Activated T-helper 2 cell treated with anti-CD3 and anti-CD28 coated beads, Interferon-gamma antibody, Interleukin-2, Interleukin-4, amounts not matched to agents 10 μg/mL and 5 μg/mL and 100 μg/mL, durations not matched to agents 14 hours and 24 hours and 36 hours (primary cell): ENCODE measurements at places on chromosomes 12 and 14. TPM values are rescaled to one million over a fixed set of nuclear protein-coding genes. Genes with fewer than 3 reads are reported as not detected.

DNA sequence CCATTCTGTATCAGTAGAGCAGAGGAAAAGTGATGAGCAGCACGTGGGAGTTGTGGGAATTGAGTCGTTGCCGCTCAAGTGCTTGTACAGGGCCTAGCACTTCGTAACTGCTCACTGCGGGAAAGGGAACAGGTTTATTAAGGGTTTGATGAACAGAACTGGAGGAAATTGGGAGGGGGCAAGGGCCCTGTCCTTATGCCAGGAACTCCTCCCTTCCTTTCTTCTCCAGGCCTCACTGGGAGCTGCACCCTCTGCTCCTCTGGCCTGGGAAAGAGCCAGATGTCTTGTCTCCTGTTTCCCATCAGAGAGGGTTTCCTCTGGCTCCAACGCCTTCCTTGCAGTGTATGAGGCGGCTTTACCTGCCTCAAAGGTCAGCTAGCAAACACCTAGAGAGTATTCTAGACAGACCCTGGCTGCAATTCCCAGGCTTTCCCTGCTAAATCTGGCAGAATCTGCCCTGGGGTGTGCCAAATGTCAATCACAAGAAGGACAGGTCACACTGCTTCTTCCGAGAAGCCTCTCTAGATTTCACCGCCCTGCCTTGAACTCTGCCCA is 78.4 kb downstream of the NTF3 start:
- no peak for DNase-seq
- no peak overlapping the region for H3K4me3 ChIP-seq
- no peaks in the 10 kb centered on the region for H3K4me1 ChIP-seq
- no peak overlapping the region for H3K27ac ChIP-seq
- no peaks in the 10 kb centered on the region for H3K36me3 ChIP-seq
- no peaks in the 10 kb centered on the region for H3K27me3 ChIP-seq

- no peaks in the 10 kb centered on the region for H3K27me3 ChIP-seq
- H3K27ac ChIP-seq: no peak overlapping the region
- no peak for DNase-seq
These were observed 138.6 kb downstream of the TPH2 start for GRCh38 chr12:72077111-72077820.

- no peaks in the 10 kb centered on the region for H3K27me3 ChIP-seq
- H3K27ac ChIP-seq: peak overlapping the region; percentile 95
- H3K4me3 ChIP-seq: peak overlapping the region; percentile 9
- peaks cover 78% of the 10 kb centered on the region for H3K4me1 ChIP-seq
These were observed 74.3 kb downstream of the SUSD6 start for GRCh38 chr14:69685716-69686115.

DNA sequence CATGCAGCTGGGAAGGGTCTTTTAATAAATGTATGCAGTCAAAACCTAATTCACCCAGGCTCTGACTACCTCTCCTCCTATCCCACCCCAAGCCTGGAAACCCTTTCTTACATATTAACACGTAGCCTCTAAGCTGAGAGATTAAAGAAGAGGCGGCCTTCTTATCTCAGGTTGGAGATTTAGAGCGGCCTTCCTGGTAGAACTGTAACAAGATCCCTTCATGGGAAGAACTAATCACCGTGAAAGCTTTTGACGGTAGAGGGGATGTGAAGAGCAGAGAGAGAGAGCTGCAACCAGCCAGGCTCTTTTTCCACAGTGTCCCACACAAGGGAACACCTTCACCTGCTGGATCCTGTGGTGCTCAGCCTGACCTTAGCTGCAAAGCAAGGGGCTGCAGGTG is 367.4 kb downstream of the MED13L start:
- no peak overlapping the region for H3K4me3 ChIP-seq
- H3K27me3 ChIP-seq: peaks cover 6% of the 10 kb centered on the region
- no peak for DNase-seq

GRCh38 chr14:27085500-27085899 is 487.7 kb upstream of the NOVA1 start:
- no peak overlapping the region for H3K27ac ChIP-seq
- no peaks in the 10 kb centered on the region for H3K36me3 ChIP-seq
- no peaks in the 10 kb centered on the region for H3K4me1 ChIP-seq
- H3K27me3 ChIP-seq: no peaks in the 10 kb centered on the region
- H3K4me3 ChIP-seq: no peak overlapping the region

DNA sequence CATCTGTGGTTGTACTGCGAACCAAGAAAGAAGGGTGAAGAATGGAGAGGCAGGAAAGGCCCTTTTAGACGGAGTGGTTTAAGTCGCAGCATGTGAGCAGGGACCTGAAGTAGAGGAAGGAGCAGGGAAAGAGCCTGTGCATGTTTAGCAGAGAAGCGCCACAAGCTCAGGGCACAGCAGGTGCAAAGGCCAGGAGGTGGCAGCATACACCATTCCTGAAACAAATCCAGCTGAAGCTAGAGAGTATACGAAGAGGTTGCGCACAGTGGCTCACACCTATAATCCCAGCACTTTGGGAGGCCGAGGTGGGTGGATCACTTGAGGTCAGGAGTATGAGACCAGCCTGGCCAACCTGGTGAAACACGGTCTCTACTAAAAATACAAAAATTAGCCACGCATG is 49.9 kb downstream of the HELB start:
- H3K4me1 ChIP-seq: no peaks in the 10 kb centered on the region
- DNase-seq: no peak
- no peaks in the 10 kb centered on the region for H3K27me3 ChIP-seq
- H3K4me3 ChIP-seq: no peak overlapping the region
- no peak overlapping the region for H3K27ac ChIP-seq

DNA sequence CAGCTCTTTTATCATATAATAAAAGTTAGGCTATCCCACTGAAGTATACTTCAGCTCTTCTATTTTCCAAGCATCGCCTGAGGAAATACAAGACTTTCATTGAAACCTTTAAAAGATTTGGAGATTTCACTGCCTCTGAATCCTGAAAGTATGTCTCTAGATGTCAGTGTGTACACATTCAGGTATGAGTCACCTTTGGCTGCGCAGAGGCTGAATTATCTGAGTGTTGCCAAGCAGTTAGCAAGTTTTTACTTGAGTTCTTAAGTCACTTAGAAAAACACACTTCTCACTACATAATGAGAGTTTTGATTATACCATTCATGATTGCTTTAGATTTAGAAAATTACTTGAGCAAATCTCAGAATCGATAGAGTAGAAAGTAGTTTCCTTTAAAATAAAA is 210.3 kb downstream of the TMTC2 start:
- H3K4me1 ChIP-seq: no peaks in the 10 kb centered on the region
- H3K27ac ChIP-seq: no peak overlapping the region
- no peaks in the 10 kb centered on the region for H3K36me3 ChIP-seq
- no peak for DNase-seq

- peaks cover 27% of the 10 kb centered on the region for H3K36me3 ChIP-seq
- DNase-seq: no peak
- peaks cover 26% of the 10 kb centered on the region for H3K4me1 ChIP-seq
- H3K27me3 ChIP-seq: no peaks in the 10 kb centered on the region
These were observed 36.0 kb downstream of the SPTLC2 start for GRCh38 chr14:77580477-77580876.

DNA sequence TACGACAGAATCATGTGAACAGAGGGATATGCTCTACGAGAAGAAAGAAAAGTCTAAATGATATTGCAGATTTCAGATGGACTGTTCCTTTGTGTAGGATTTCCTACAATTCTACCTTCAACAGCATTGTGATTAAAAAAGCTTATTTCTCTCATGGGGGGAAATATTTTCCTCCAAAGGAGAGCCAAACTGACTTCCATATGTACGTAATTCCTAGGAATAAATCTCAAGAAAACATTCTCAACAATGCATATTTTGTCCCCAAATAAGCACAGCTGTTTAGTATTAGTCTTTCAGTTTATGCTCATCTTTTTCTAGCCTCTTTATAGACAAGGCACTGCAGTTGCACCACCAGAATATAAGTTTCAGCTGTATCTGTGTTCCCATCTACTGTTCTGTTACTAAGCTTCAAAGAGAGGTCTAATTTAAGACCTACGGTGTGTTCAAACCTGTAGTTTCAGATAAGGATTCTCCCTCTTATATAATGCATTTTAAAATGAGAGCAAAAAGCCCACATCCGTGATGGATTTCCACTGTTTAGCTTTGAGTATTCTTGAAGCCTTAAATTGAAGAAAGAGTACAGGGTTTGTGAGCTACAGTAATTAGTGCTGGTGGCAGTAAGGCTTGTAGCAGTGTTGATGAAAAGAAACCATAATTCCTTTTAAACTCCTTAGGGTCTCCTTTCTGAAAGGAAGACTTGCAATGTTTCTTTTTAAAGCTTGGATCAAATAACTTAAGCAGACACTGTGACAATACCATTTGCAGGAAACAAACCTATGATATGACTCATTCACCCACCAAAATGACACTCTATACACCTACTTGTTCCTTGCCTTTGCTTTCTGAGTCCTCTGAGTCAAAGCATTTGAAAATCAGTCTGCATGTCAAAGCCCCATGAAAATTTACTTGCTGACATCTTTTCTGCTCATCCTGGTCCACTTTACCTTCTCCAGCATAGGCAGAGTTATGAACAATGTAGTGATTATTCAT is 754.1 kb downstream of the NOVA1 start:
- no peaks in the 10 kb centered on the region for H3K36me3 ChIP-seq
- no peaks in the 10 kb centered on the region for H3K4me1 ChIP-seq
- no peak overlapping the region for H3K4me3 ChIP-seq
- no peaks in the 10 kb centered on the region for H3K27me3 ChIP-seq

DNA sequence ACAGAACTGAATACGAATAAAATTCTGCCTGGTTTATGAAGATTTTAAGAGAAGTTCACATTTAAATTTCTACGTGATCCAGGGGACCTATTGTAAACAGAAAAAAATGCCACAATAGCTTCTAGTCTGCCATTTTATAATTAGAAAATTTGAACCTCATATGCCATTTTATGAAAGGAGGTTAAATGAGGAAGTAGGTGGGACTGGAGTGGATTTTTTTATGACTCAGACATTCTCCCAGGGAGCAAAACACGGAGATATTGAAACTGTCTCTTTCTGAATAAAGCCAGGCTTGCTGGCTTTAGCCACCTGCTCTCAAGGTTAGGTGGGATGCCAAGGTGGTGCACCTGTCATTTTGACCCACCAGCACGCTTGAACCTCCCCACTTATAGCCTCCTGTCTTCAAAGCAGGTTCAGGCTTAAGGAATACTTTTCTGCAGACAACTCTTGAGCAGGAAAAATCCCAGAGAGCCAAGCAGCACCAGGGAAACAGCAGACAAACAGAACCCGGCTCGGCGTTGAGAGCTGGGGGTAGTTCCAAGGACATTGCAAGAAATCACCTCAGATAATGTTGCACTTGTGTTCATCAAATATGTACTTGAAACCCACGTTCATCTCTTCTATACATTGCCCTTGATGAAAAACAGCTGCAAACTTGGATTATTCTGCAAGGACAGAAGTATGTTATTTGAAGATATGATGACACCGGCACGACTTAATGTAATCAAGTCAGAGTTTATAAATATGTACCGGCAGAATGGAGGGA is 203.7 kb downstream of the PPM1H start:
- H3K27ac ChIP-seq: no peak overlapping the region
- no peak for DNase-seq
- H3K4me3 ChIP-seq: no peak overlapping the region
- H3K27me3 ChIP-seq: peaks cover 6% of the 10 kb centered on the region

DNA sequence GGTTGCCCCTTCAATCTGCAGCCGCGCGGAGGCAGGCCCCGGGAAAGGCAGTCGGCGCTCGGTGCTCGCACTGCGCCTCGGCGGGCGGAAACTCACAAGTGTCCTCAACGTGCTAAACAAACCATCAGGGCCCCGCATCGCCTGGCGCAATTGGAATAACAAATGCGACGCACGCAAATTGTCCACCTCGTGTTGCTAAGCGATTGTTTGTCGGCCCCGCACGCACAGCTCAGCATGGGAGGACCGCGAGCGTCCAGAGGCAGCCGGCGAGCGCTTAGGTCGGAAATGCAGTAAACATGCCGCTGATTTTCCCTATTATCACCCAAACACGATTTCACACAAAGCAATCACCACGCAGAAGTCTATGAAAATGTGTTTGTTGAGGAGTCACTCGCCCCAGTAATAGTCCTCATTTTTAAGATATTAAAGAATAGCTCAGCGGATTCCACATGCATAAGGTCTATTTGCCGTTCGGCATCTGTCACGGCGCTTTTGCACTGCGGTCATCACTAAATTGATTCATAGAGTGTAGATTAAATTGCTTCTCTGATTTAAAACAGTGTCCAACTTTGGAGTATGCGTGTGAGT is 3.2 kb upstream of the GSC start:
- H3K27me3 ChIP-seq: peaks cover 78% of the 10 kb centered on the region
- H3K4me1 ChIP-seq: peaks cover 9% of the 10 kb centered on the region
- DNase-seq: no peak
- H3K4me3 ChIP-seq: no peak overlapping the region

- no peaks in the 10 kb centered on the region for H3K27me3 ChIP-seq
- no peaks in the 10 kb centered on the region for H3K36me3 ChIP-seq
- H3K4me1 ChIP-seq: peaks cover 8% of the 10 kb centered on the region
- H3K4me3 ChIP-seq: no peak overlapping the region
- DNase-seq: no peak
These were observed 21.6 kb upstream of the TESC start for GRCh38 chr12:117120787-117121186.

- no peaks in the 10 kb centered on the region for H3K4me1 ChIP-seq
- H3K27ac ChIP-seq: no peak overlapping the region
- no peaks in the 10 kb centered on the region for H3K36me3 ChIP-seq
- peaks cover 4% of the 10 kb centered on the region for H3K27me3 ChIP-seq
- no peak overlapping the region for H3K4me3 ChIP-seq
- DNase-seq: no peak
These were observed 19.4 kb upstream of the FBXO21 start for GRCh38 chr12:117209626-117210025.

DNA sequence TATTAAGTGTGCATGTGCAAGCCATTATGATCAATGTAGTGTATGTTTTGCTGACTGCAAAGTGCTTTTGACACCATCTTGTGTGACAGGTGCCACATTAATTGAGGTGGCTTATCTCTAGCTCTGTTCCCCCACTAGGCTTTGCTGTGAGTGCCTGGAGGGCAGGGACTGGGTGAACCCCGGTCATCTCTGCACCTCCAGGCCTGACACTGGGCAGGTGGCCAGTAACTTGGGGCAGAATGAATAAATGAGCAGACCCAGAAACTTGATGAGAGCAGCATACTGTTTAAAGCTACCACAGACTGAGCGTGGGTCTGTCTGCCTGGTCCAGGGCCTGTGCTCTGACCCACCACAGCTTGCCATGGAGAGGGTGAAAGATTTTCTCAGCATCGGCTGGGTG is 151.6 kb downstream of the CALM1 start:
- no peaks in the 10 kb centered on the region for H3K4me1 ChIP-seq
- DNase-seq: no peak
- H3K36me3 ChIP-seq: no peaks in the 10 kb centered on the region
- no peak overlapping the region for H3K27ac ChIP-seq

GRCh38 chr14:23492618-23493272 is 23.2 kb downstream of the NGDN start:
- no peak for DNase-seq
- H3K4me1 ChIP-seq: no peaks in the 10 kb centered on the region
- no peak overlapping the region for H3K27ac ChIP-seq
- no peak overlapping the region for H3K4me3 ChIP-seq
- H3K27me3 ChIP-seq: no peaks in the 10 kb centered on the region

GRCh38 chr12:120847814-120848213 is 56.3 kb downstream of the SPPL3 start:
- peaks cover 47% of the 10 kb centered on the region for H3K4me1 ChIP-seq
- no peak overlapping the region for H3K27ac ChIP-seq
- H3K4me3 ChIP-seq: no peak overlapping the region
- H3K27me3 ChIP-seq: no peaks in the 10 kb centered on the region

- no peak overlapping the region for H3K4me3 ChIP-seq
- H3K4me1 ChIP-seq: no peaks in the 10 kb centered on the region
- no peaks in the 10 kb centered on the region for H3K27me3 ChIP-seq
These were observed 407.5 kb upstream of the MGAT4C start for GRCh38 chr12:86663716-86664115.

The RTL1 gene
- not detected in 2 replicates for total RNA-seq

The ARG2 gene
- 19.2 and 21.1 TPM in 2 replicates for total RNA-seq

The FAM161B gene
- 0.57 and 0.68 TPM in 2 replicates for total RNA-seq

The C12orf75 gene
- 246 and 252 TPM in 2 replicates for total RNA-seq

The CCDC196 gene
- total RNA-seq: not detected in 2 replicates

The SLC39A2 gene
- 0.18 and 0.30 TPM in 2 replicates for total RNA-seq
